SK-N-DZ (cell line): ENCODE measurements at places on chromosomes 2 and 18.

GRCh38 chr2:69830045-69830905, 815 bp downstream of the GMCL1 start:
- DNase-seq: peak; percentile 23

- no peak for DNase-seq
Observed at GRCh38 chr18:79529991-79530390, 134.3 kb downstream of the NFATC1 start.

DNA sequence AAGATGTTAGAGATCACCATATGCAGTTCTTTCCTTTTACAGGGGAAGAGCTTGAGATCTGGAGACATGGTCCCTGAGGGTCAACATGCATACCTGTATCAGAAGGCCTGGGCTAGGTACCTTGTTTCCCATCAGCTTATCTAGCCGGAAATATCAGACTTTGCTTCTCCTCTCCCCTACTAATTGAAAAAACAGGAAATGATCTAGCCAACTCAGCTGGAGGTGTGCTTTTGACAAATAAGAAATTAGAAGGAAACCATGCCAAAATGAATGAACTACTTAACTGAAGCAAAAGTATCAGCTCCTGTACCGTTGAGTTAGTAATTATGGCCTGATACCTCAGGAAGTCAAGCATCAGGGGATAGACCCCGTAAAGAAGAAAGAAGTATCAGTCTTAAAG, 20.4 kb downstream of the PKP4 start:
- DNase-seq: no peak

- no peak for DNase-seq
Observed at GRCh38 chr2:140589696-140590095, 1541.1 kb downstream of the LRP1B start.

DNA sequence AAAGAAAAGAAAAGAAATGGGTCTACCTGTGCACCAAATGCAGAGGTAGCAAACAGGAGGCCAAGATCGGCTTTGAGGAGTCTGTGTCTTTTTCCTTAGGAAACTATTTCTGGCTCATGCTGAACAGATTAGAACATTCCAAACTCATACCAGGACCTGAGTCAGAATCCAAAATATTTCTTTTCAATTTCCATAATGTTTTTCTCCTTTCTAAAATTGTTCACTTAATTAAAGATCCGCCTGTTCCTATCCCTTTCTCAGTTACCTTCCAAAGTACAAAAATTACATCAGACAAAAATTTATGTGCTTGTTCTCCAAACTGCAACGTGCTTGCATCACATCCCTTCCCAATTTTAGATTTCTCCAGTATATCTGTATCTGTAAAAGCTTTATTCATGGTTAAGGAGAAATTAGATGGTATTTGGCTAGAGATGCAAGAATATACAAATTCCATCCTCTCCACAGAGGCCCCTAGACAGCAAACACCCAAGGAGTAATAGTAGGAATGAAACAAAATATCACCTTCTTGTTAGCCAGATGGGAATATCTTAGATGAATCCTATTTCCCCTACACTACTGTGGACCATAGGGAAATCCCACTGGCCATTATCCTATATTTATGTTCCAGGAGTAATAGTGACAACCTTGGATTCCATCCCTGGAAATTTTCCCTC, 130.6 kb downstream of the LNPK start:
- DNase-seq: no peak

DNA sequence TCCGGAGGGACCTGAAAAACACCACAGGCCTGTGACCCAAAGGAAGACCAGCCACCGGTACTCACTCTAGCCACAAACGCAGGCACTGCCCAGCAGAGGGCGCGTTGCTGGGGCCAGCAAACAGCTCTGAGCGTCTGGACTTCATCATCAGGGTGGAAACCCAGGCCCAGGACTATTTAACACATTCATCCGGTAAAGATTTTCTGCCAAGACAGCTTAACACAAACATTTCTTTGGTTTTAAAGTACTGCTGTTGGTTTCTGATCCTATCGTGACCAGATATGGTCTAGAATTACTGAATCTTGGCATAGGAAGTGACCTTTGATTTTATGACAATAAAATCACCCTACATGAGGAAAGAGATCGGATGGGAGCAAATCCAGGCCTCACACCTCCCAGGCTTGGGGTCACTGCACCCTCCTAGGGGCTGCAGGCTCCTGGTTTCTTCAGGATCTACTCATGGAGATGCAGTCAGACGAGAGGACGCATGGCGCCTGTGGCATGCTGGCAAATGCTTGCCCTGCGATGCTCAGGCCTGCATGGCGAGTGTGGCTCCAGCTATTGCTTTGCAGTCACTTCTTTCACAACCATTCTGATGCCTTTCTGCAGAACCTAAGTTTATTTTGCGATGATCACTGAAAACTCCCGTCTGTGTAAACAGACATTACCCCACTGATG, 130.4 kb downstream of the COL4A4 start:
- DNase-seq: peak; percentile 86

DNA sequence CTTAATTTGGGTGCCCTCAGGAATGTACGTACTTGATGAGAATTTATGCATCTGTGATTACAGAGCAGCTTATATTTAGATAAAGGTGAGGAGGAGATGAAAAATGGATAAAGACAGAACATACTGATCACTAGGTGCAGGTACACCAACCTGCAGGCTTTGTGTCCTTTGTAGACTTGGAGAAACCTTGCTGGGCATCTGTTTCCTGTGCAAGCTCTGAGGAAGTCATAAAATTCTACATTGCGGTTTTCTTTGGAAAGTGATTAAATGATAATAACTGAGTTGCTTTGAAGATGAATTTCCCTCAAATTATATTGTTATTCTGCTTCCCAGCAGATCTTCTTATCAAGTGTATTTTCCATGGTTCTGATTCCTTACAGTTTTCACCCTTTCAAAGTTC, 7.7 kb downstream of the RAB27B start:
- DNase-seq: no peak

GRCh38 chr2:124877141-124877577, 852.1 kb downstream of the CNTNAP5 start:
- peak; percentile 22 for DNase-seq

DNA sequence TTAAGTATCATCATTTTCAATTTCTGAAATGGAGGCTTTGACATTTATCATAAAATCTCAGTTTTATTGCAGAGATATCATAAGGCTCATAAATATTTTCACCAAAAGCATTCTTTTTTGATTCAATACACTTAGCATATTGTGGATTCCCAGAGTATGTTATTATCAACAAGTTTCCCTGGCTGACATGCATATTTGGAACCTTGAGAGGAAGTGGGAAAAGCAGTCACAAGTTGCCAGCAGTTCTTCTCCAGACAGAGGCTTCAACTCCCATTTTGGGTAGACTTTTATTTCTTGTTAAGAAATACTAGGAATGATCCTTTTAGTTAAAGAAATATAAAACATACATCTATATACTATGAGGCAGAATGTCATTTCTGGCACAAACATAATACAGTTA, 236.5 kb downstream of the ASXL3 start:
- DNase-seq: no peak

DNA sequence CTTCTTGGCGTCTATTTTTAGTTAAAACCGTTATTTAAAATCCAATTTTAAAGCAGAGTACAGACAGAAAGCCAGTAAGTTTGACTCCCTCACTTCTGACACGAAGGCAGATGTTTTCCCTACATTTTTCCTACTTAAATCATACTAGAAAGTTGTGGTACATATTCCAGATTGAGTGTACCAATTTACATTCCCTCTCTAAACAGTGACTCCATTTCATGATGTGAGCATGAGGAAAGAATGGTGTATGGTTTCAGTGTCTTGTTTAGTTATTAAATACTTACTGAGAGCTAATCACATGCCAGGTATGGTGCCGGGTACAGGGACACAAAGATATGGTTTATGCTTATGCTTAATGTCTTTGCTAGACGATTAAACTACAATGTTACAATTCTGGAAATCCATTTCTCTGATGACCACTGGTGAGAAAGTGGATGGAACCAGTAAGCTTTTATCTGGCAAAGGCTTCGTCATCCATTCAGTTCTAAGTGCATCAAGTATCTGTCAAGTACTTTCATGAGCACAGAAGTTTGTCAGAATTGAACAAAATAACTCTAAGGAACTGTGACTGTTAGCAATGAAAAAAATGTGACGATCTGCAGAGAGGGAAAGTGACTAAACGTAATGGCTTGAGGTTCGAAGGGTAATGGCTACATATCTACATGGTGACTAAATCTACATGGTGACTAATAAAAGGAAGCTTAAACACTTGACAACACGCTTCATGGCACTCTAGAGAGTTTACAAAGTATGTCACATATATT, 25.7 kb downstream of the MAP4K3 start:
- no peak for DNase-seq
